Kidney glomerular epithelial cell (primary cell): ENCODE measurements at places on chromosomes 2 and 18.
A peak's percentile ranks its signal among the peaks of the same experiment; 100 is the strongest.

DNA sequence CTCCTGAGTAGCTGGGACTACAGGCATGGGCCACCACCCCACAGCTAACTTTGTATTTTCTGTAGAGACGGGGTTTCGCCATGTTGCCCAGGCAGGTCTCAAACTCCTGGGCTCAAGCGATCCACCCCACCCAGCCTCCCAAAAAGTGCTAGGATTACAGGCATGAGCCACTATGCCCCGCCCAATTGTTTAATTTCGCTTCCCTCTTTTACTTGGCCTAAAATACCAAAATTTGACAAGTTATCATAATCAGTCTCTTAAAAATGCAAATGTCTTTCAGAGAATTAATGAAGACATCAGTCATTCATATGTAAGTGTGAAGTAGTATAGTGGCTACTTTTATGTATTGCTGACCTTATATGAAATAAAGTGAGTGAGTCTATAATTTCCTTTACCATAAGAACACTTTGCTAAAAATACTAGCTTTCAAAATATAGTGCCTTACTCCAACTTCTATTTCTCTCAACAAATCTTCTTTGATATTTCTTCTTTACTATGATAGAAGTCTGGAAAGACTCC lies 9.8 kb downstream of the FBXO11 start:
- no peak for DNase-seq

DNA sequence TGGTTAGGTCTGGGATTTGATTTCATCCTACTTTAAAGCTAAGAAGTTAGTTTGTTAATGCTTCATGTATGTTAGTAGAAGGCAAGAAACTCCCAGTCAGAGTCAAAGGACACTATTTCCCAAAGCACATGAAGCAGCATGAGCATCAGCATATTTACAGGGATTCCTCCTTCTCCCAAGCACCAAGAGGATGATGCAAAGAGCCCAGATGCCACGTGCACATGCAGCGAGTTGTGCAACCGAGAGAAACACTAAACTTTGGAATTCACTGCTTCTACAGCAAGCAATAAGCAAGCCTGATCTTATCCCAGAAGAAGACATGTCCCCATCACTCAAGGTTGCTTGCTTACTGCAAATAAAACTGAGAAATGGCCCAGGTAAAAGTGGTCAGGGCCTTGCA lies 32.5 kb downstream of the CPO start:
- no peak for DNase-seq

GRCh38 chr2:134594399-134594798 lies 124.4 kb downstream of the TMEM163 start:
- no peak for DNase-seq

DNA sequence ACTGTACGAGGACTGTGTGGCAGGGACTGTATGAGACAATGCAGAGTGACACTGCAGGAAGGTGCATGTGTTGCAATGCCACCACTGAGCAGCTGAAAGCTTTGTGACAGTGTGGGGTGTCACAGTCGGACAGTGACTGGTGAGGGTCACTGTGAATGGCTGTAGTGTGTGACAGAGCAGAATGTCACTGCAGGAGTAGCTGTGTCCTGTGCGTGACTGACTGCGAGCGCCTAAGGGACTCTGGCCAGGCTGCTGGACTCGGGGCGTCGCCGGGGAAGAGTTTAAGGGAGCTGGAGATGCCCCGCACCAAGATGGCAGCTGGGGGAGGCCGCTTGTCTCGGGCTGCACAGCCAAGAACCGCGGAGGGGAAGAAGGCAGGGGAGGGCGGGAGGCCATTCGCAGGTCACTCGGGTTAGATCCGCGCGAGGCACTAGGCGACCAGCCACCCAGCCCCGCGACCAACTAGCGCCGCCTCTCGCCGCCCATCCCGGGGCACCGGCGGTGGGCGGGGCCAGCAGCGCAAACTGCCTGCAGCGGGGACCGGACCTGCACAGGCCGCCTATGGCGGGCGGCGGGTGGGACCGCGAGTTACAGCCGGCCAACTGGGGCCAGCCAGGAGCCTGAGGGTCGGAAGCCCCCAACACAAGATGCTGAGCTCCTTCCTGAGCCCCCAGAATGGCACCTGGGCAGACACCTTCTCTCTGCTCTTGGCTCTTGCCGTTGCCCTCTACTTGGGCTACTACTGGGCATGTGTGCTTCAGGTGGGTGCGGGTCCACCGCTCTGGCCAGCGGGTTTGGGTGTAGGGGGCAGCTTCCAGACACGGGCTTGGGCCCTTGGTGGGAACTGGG lies at the start of gene ABHD1:
Gene ABHD1 (plus strand): TSS at position 514 of the 849 bp plus-strand sequence. CDS start 134 bp downstream, at position 648.
- DNase-seq = no peak

- DNase-seq = no peak
Measured at GRCh38 chr2:72271766-72272641, 124.3 kb upstream of the CYP26B1 start.

DNA sequence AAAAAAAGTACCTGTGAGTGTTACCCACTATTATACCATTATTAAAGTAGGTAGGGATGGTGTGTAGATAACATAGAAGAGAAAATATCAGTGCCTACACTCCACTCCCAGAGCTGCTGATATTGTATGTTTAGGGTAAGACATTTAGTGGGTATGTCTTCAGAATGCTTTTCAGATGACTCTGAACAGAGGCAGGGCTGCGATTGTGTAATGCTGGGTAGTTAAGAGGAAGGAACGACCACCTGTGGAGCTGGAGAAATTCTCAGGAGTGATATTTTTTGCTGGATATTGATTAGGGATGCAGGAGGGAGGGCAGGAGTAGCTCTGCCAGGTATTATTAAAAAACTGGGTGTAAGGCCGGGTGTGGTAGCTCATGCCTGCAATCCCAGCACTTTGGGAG lies 2.8 kb downstream of the CNOT11 start:
- DNase-seq = no peak

- DNase-seq = no peak
Measured at GRCh38 chr18:26550998-26551694, 2.8 kb upstream of the KCTD1 start.

- no peak for DNase-seq
Measured at GRCh38 chr18:9756933-9757470, 48.9 kb downstream of the RAB31 start.

DNA sequence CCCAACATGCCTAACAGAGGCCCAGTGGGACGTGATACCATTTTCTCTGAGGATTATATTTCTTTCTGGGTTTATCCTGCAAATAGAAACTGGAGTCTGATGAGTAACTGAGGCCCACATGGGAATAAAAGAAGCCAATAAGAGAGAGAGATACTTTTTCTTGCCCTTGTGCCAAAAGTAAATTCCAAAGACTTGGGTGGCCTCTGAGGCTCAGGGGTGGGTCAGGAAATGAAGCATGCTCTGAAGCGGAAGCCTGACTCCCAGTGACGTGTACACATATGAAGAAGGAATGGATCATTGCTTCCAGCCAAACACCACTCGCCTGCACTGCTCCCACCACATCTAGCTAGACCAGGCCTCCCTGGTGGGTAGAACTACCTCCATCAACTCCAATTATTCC lies 273.6 kb upstream of the NCKAP5 start:
- peak; percentile 94 for DNase-seq

GRCh38 chr2:47833516-47833968 lies 50.6 kb downstream of the MSH6 start:
- no peak for DNase-seq

DNA sequence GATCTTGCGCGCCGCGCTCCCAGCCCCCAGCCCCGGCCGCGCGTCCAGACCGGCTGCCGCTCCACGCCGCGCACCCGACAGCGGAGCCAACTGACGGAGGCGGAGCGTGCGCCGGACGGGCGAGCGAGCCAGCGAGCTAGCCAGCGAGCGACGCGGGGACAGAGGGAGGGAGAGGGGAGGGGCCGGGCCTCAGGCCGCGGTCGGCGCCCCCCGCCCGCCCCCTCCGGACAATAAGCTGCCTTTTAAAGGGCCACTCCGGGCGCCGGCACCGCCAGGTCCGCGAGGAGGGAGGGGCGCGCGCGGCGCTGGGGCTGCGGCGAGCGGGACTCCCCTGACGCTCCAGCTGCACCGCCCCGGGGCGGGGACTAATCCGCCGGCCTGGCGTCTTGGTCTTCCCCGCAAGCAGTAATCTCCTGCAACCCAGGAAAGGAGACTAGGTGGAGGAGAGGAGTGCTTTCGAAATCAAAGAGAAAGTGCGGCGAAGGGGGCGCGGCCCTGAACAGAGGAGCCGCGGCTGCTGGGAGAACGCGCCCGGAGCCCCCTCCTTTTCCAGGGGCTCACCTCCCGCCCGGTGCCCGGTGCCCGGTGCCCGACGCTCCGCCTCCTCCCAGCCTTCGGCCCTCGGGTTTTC lies at the start of gene BIN1:
Gene BIN1 (minus strand): TSS at position 164 of the 631 bp plus-strand sequence. CDS start 211 bp downstream, outside the sequence.
- DNase-seq = peak; percentile 77

DNA sequence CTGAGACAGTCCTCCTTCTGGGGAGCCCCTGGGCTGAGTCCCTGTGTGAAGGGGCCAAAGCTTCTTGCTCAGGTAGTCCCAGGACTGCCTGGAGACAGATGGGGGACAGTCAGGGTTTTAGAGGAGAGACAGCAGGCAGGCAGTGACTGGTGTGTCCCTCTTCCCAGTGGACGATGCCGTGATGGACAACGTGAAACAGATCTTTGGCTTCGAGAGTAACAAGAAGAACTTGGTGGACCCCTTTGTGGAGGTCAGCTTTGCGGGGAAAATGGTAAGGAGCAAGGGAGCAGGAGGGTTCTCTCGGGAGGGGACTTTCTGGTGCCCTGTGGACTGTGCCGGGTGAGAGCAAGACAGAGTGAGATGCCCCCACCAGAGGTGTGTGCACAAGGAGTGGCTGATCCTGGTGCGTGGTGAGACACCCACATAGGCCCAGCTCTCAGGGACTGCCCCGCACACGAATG lies 74.8 kb downstream of the DYSF start:
- no peak for DNase-seq

GRCh38 chr2:152510621-152511020 lies 175.6 kb downstream of the FMNL2 start:
- no peak for DNase-seq

DNA sequence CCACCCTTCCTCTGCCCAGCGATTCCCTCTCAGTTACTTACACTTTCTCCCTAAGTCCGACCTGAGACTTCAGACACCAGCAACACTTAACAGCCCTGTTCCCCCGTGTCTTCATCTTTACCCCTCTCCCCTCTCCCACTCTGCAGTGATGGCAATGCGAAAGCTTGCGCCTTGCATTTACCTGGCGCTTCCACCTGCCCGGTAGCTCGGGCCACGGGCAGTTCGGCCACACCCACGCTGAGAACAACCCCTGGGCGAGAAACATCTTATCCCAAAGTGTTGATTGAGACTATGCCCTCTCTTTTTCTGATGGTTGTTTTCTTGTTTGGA lies 558 bp downstream of the DNAJC10 start:
- peak; percentile 21 for DNase-seq

DNA sequence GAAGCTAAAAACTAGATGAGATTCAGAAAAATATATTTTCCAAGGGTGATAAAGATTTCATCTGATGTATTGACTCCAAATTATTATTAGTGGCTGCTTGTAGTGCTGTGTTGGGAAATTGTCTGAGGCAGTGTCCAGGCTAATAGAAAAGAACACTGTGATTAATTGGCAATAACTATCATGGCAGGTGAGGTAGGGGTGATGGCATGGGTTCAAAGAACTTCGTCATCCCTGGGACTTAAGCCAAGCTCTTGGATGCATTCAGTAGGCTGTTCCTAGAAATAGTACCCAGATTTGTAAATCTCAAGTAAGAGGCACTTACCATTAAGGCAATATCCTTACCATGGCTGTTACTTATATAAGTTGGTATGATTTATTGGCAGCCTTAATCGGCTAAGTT lies 13.2 kb upstream of the RAPGEF4 start:
- DNase-seq = no peak

GRCh38 chr2:103268841-103269498 lies 507.1 kb downstream of the TMEM182 start:
- no peak for DNase-seq

DNA sequence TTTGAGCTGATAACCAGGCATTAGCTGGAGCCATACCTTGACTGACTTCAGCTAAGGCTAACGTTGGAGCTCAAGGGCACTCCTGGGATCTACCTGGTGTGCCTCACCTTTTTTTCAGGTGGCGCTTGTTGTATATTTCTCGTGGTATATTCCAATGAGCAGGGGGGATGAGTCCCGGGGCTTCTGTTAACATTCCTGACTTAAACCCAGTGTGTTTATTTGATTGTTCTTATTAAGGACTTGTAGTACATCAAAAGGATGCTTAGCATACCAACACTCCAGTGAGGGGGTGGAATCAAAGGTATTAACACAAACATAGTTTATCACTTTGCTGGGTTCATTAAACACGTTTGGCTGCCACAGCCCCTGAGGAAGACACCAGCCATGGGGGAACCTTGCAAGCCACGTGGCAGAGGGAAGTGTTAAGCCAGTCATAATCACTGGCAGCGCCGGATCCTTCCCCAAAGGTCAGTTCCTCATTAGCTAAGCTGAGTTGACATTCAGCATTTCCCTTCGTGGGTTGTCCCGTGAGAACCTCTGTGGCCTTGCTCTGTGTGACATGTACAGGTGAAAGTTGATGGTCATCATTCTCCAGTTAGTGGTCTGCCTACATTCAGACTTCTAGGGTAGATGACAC lies 119.5 kb upstream of the MCFD2 start:
- peak; percentile 68 for DNase-seq

- no peak for DNase-seq
Measured at GRCh38 chr18:9927392-9928063, 13.7 kb downstream of the VAPA start.
